Lung (tissue), 17 donors: ENCODE measurements at places on chromosomes 4 and X. TPM values are rescaled to one million over a fixed set of nuclear protein-coding genes. Genes with fewer than 3 reads are reported as not detected.

DCUN1D4 gene
- polyA plus RNA-seq: 8.8 TPM

PAGE2 gene
- not detected for polyA plus RNA-seq

TSPAN6 gene
- 11.7 TPM for polyA plus RNA-seq

BTC gene
- 3.0 TPM for polyA plus RNA-seq

KANTR gene
- 1.4 TPM for polyA plus RNA-seq

CACNA1F gene
- polyA plus RNA-seq: 0.10 TPM

SLC6A14 gene
- polyA plus RNA-seq: 103 TPM

DNA sequence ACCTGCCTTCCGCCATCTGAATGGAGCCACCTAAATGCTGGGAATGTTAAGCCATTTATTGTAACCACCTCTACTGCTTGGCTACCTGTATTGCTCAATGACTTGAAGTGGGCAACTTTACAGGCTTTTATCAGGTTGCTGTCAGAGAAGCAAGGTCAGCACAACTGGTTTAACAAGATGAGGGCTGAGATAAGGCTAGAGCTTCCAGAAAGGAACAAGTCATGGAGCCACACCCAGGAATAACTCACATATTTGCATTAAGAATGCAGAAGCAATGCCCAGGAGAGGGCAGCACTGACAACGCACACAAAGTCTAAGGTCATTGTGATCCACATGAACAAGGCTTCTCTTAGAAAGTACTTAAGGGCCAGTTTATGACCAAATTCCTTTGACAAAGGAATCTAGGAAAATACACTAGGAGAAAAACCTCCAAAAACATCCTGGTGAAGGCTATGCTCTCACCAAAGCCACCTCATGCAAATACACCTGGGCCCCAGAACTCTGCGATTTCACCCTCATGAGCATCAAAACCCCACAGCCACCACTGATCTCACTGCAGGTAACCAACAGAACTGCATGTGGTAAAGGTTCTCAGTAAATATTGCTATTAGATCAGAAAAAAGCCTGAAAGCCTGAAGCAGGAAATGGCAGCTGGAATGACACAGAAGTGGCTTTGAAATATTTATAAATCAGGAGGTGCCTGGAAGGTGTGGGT lies 15.0 kb upstream of the STS start:
- peak; percentile 79 for DNase-seq

GRCh38 chr4:57122959-57123358 lies 12.8 kb upstream of the IGFBP7 start:
- no peak for DNase-seq

DNA sequence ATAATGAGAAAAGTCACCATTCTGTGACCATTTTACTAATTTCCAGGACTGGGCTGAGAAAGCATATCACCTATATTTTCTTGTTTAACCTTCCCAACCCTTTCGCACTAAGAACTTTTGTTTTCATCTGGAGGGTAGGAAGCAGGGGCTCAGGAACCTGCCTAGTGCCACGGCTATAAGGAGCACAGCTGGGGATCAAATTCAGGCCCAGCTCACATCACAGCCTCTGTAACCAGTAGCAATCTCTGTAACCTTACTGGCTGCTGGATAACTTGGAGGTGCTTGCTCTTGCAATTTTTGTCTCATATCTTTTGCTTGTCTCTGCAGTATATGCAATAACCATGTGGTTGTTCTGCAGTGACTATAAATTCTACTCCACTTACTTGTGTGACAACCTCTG lies 76.7 kb upstream of the PLAC1 start:
- no peak for DNase-seq

- DNase-seq: no peak
Observed at GRCh38 chr4:107120661-107121060, 84.5 kb upstream of the DKK2 start.

- no peak for DNase-seq
Observed at GRCh38 chr4:40170588-40170987, 26.2 kb upstream of the RHOH start.

DNA sequence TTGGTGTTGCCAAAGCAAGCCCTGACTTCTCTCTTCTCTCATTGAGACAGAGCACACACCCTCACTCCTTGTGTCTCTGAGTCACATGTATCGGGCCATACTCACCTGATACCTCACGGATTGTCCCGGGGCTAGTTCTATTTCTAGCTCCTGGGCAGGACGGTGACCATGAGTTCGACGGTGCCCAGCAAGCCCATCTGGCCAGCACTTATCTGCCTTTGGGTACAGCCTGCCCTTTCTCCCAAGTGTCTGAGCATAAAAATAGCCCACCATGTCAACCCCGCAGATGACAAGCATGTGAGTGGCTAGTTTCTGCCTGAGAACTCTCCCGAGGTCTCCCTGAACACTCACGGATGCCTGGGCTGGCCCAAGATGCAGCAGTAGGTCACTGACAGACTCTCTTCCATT lies 158.5 kb downstream of the DHRSX start:
- no peak for DNase-seq

GRCh38 chrX:81259714-81260395 lies 58.0 kb downstream of the SH3BGRL start:
- no peak for DNase-seq

- peak; percentile 73 for DNase-seq
Observed at GRCh38 chr4:907691-908425, 24.3 kb downstream of the GAK start.

DNA sequence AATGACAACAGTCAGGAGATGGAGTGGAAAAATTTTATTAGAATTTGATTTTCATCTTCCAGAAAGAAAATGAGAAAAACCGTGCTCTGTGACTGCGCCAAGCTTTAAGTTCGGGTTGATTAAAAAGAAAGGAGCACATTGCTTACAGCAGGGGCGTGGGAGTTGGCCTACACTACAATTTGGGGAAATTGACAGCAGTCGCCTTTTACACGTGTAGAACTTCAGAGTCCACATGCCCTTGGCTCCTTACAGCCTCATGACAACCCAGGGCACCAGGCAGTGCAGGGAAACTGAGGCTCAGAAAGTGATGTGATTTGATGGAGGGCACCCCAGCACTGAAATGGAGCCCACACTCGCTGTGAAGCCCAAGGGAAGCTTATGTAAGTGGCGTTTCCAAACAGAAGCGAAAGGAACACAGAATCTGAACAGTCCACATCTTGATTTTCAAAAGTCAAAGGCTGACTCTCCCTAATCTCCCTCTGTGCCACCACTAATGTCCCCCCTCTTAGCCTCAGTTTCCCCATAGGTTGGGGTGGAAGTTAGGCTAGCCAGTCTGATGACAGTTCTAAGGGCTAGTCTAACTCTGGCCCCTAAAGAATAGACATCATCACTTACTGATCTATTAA lies 5.5 kb downstream of the PPP2R2C start:
- DNase-seq: no peak

DNA sequence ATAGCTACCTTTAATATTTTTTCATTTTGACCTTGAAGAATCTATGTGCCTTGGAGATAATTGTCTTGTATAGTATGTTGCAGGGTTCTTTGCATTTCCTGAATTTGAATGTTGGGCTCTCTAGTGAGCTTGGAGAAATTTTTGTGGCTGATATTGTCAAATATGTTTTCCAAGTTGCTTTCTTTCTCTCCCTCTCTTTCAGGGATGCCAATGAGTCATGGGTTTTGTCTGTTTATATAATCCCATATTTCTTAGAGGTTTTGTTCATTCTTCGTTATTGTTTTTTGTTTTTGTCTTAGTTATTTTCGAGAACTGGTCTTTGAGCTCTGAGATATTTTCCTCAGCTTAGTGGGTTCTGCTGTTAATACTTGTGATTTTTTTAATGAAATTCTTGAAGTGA lies 20.7 kb downstream of the RAB40AL start:
- no peak for DNase-seq

DNA sequence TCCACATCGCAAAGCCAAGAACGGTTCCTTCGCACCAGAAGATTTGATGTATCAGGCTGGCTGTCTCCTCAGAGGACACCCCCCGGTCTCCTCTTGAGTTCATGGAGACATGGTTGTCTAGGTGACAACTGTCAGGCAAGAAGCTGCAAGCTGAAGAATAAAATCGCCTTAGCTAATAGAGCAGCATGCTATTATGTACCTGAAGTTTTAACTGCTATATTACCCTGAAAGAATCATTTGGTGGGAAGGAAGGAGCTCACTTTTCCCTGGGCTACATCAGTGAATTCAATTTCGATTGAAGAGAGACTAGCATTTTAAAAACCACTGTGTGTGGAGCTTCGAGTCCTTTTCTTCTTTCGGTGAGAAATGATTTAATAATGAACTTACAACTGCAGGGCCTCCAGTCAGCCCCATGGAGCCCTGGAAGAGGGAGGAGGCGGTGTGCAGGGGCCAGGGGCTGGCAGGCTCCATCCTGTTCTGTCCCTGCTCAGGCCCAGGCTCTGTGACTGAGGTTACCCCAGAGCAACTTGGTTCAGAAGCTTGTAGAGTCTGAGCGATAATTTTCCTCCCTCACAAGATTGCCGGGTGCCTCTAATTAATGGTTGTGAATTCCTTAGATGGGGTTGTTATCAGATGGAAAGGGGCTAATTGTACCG lies 191.3 kb downstream of the MID1IP1 start:
- DNase-seq: no peak

GRCh38 chrX:135109554-135109953 lies 10.8 kb downstream of the ETDB start:
- DNase-seq: no peak

GRCh38 chr4:15890246-15890829 lies 48.2 kb downstream of the FGFBP1 start:
- DNase-seq: no peak

DNA sequence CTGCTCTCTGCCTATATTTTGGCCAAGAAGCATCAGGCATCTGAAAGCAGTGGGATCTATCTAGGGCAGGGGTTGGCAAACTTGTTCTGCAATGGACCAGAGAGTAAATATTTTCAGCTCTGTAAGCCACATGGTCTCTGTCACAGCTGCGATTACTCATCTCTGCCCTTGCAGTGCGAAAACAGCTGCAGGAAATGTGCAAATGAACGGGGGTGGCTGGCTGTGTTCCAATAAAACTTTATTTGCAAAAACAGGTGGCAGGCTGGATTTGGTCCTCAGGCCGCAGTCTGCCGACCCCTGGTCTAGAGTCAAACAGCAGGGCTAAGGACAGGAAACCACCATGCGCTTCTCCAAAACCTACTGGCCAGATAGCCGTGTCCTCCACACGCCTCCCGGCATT lies 48.6 kb downstream of the ACOX3 start:
- peak; percentile 45 for DNase-seq

GRCh38 chr4:37421614-37422013 lies 177.1 kb downstream of the NWD2 start:
- DNase-seq: no peak

GRCh38 chr4:7645956-7646355 lies 211.2 kb upstream of the PSAPL1 start:
- DNase-seq: no peak

GRCh38 chr4:166499820-166500219 lies 626.8 kb downstream of the TLL1 start:
- no peak for DNase-seq

GRCh38 chr4:164761746-164762275 lies 7.9 kb downstream of the SMIM31 start:
- no peak for DNase-seq

DNA sequence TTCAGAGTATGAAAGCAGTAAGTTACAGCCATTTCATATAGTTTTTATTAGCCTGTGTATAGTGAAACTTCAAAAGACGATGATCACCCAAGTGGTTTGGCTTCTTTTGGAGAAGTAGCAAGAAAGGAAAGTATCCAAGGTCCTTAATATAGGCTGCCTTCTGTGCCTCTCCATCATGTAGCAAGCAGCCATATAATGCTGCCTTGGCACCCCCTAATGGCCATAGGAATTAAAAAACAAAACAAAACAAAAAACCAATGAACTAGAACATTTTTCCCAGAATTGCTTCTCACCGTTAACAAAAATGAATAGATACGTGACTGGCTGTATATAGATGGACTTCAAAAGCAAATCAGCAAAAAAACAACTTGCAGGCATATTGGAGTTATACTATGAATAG lies 18.9 kb downstream of the LAMP2 start:
- DNase-seq: no peak

GRCh38 chrX:118536204-118536603 lies 40.6 kb downstream of the DOCK11 start:
- DNase-seq: no peak

GRCh38 chr4:99275885-99276284 lies 14.9 kb downstream of the ADH1A start:
- DNase-seq: no peak

GRCh38 chr4:110808351-110808878 lies 185.5 kb upstream of the PITX2 start:
- no peak for DNase-seq

DNA sequence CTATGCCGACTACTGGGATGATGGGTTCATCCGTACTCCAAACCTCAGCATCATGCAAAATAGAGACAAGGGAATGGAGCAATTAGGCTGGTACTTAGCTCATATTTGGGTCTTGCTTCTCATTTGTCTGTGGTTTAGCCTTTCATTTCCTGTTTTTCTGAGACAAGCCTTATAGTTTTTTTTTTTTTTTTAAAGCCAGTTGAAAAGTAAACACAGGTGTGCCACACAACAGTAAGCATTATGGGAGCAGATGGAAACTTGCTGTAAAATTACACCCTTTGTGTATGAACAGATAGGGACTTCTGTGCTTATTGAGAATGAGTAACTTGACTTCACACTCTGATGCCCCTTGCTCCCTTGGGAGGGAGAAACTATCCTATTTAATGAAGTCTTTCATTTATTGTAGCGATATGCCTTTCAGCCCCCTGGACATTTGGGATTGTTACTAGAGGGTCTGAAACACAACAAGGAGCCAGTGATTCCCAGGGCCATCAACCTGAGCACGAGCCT lies 13.7 kb downstream of the RASSF6 start:
- no peak for DNase-seq

DNA sequence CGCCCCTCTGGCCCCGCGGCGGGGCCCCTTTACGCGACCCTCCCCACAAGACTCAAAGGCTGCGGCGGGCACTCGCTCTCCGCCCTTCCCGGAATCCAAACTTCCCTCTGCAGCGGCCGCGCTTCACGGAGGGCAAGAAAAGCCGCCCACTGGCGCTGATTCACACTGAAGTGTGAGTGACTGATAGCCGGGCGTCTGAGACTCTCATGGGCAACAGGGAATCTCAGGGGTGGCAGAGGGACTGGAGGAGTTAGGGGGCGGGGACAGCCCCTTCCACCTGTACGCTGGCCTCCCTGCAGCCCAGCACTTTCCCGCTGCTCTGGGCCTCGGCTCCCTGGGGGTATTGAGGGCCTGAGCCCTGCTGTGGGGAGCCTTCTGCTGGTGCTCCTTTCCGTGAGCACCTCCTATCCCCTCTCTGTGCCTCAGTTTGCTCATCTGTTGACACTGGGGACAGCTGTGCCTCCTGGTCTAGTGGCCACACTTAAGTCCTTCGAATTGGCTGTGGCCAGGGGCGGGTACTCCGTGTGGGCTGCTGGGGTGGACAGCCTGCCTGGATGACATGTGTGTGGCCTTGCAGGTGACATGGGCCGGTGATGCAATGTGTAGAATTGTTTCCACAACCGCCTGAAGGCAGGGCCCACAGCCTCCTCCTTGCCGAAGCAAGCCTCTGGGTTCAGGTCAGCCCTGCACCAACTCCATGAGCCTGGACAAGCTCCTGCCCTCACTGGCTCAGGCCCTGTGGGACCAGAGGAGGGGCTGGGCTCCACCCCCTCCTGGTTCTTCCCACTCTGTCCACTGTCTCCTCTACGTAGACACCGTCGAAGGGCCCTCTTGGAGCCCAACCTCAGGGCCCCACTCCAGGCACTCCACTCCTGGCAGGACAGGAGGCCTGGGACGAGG lies 951 bp downstream of the SH3BP2 start:
- no peak for DNase-seq
